ENCODE measurements at places on chromosomes 6 and 20. TPM values are rescaled to one million over a fixed set of nuclear protein-coding genes. Genes with fewer than 3 reads are reported as not detected.

The TMEM170B gene
- 19.7 TPM for total RNA-seq

The RFX6 gene
- total RNA-seq: not detected

The PPP1R14C gene
- 0.26 TPM for total RNA-seq

The PTGIS gene
- total RNA-seq: 31.3 TPM

The IDH3B gene
- total RNA-seq: 94.3 TPM

The FLRT3 gene
- total RNA-seq: 24.0 TPM

The COL11A2 gene
- 0.49 TPM for total RNA-seq

The SYNE1 gene
- 6.0 TPM for total RNA-seq

The B4GALT5 gene
- total RNA-seq: 60.1 TPM

The SYCP2 gene
- 0.88 TPM for total RNA-seq

The ATP6V1G2 gene
- total RNA-seq: 8.8 TPM

The SAMHD1 gene
- total RNA-seq: 12.2 TPM

The RNF182 gene
- 15.3 TPM for total RNA-seq

The IMPG1 gene
- total RNA-seq: not detected

The DPPA5 gene
- not detected for total RNA-seq

The PDE10A gene
- total RNA-seq: 17.3 TPM

The DSP gene
- total RNA-seq: 38.3 TPM

The KCNK5 gene
- 5.7 TPM for total RNA-seq

The APOBEC2 gene
- not detected for total RNA-seq

The TMC2 gene
- not detected for total RNA-seq

The CDH4 gene
- 6.5 TPM for total RNA-seq

The ERVFRD-1 gene
- total RNA-seq: not detected

The ZBP1 gene
- not detected for total RNA-seq

The TNXB gene
- 0.71 TPM for total RNA-seq

The NRN1 gene
- 0.74 TPM for total RNA-seq

The SPTLC3 gene
- total RNA-seq: 4.2 TPM

The SRSF12 gene
- total RNA-seq: 23.2 TPM

The NRM gene
- 12.4 TPM for total RNA-seq

The MATN4 gene
- total RNA-seq: 0.06 TPM

The OR12D3 gene
- not detected for total RNA-seq

The SYNDIG1 gene
- 1.0 TPM for total RNA-seq

The REM1 gene
- not detected for total RNA-seq

The RIPOR2 gene
- 1.1 TPM for total RNA-seq

The OR2H1 gene
- not detected for total RNA-seq

Measured in neural progenitor cell (in vitro differentiated cells).